ENCODE measurements at places on chromosomes 7 and 10. TPM values are rescaled to one million over a fixed set of nuclear protein-coding genes. Genes with fewer than 3 reads are reported as not detected.

The NEUROG3 gene
- total RNA-seq: not detected

The PAPOLB gene
- not detected for total RNA-seq

The FLNC gene
- 31.9 TPM for total RNA-seq

The CNPY4 gene
- 14.5 TPM for total RNA-seq

The OR2A1 gene
- total RNA-seq: 0.25 TPM

The ADAM22 gene
- 6.1 TPM for total RNA-seq

The LRRN3 gene
- total RNA-seq: 0.98 TPM

The GRK5 gene
- total RNA-seq: 16.5 TPM

The CTAGE4 gene
- 6.6 TPM for total RNA-seq

The ANKRD26 gene
- 8.8 TPM for total RNA-seq

The SVIL gene
- total RNA-seq: 111 TPM

The CNNM1 gene
- 2.5 TPM for total RNA-seq

The GALNT11 gene
- total RNA-seq: 46.9 TPM

The TMEM236 gene
- not detected for total RNA-seq

The NDUFB2 gene
- total RNA-seq: 257 TPM

The VWDE gene
- total RNA-seq: 2.9 TPM

The ADCY1 gene
- 2.5 TPM for total RNA-seq

The NKX1-2 gene
- 0.98 TPM for total RNA-seq

The UROS gene
- 20.9 TPM for total RNA-seq

The AKR1C4 gene
- total RNA-seq: not detected

Data from vagina (tissue), 2 donors.